ENCODE measurements at places on chromosomes 11 and 22.

- peak; percentile 29 for DNase-seq
These were observed 72.5 kb downstream of the MICAL2 start for GRCh38 chr11:12182676-12183541.

DNA sequence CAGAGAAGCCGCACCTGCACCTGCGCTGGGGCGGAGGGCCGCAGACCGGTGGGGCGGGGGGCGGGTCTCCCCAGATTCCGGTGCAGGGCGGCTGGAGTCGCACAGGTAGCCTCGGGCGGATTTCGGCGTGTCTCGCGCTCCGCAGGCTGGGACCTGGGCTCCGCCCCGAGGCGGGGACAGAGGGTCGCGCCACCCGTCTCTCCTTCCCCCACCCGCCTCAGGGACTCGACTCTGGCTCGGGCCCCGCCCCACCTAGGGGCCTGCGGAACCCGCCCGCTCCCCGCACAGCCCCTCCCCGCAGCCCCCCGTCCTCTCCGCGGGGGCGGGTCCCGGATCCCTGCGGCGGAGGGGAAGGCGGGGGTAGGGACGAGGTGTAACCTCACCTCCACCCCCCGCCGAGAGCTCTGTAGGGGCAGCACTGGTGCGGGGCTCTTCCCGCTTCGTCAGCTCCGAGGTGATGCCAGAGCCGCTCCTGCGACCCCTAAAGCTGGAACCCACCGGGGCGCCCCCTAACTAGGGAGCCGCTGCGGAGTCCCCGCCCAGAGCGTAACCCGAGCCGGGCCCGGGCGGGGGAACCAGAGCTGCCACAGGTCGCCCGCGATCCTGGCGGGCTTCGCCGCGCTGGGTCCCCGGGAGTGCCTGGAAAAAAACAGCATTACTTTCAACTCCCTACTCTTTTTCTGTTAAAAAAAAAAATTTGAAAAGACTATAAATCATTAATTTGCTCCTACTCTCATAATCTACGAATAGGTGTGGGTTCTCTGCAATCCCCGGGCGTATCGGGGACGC, at the start of gene SLC29A2:
TSS of gene SLC29A2 (minus strand) at position 134 of the 789 bp plus-strand sequence. CDS start 169 bp downstream, outside the sequence.
- DNase-seq: peak; percentile 64

DNA sequence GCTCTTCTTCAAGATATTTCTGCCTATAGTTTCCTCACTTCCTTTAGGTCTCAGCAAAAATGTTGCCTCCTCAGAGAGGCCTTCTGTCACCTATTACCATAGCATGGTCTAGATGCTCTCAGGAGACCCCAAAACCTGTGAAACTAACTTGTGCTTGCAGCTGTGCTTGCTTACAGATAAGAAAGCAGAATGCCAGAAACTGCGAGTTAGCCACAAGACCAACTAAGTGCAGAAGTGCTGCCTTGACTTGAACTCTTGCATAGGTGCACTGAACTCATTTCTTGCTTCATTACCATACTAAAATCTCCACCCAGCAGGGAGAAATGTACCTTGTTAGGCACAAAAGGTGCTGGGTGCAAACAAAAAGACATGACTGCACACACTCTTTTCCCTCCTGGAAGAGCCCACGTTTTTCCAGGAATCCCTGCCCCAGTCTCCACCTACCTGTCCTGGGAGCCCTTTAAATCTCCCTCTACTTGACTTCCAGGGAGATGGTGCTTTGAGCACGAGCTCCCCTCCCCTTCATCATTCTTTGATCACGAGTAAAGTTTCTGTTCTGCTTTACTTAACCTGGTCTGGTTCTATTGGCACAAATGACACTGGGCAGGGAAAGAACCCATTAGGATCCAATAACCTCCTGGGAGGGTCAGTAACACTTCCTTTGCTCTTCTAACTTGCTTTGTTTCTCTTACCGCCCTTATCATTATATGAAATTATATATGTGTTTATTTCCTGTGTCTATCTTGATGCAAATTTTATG, 137.7 kb upstream of the DDI1 start:
- no peak for DNase-seq

DNA sequence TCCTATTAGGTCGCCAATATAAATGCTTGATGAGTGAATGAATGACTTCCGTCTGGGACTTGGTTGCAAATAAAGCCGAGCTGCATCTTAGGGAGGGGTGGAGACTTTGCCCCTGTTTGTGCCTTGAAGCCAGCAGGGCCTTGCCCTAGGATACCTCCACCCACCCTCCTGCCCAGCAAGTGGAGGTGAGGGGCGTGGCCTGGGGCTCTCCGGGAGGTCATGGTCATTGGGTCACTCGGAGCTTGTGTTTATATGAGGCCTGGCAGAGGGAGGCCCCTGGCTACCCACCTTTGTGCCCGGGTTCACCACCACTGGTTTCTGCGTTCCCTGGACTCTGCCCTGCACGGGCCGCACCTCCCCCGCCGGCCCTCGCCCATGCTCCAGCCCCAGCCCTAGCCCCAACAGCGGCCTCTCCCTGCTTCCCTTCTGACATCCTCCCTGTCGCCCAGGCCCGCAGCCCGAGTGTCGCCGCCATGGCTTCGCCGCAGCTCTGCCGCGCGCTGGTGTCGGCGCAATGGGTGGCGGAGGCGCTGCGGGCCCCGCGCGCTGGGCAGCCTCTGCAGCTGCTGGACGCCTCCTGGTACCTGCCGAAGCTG, 4.3 kb downstream of the MPST start:
- no peak for DNase-seq

DNA sequence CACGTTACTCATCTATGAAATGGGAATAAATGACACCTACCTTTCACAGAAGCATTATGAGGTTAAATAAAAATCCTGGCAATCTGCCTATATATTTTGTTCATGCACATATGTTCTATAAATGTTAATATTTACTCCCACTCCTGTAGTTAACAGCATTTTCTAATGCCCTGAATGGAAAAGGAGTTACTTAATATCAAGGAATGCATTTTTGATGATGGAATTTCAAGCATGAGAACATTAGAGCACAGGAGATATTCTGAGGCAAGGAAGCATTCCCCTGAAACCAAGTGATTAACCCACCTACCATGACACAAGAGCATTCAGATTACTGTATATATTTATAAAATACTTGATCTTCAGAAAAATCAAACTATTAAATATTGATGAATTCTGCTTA, 102.1 kb downstream of the ARHGAP32 start:
- no peak for DNase-seq

DNA sequence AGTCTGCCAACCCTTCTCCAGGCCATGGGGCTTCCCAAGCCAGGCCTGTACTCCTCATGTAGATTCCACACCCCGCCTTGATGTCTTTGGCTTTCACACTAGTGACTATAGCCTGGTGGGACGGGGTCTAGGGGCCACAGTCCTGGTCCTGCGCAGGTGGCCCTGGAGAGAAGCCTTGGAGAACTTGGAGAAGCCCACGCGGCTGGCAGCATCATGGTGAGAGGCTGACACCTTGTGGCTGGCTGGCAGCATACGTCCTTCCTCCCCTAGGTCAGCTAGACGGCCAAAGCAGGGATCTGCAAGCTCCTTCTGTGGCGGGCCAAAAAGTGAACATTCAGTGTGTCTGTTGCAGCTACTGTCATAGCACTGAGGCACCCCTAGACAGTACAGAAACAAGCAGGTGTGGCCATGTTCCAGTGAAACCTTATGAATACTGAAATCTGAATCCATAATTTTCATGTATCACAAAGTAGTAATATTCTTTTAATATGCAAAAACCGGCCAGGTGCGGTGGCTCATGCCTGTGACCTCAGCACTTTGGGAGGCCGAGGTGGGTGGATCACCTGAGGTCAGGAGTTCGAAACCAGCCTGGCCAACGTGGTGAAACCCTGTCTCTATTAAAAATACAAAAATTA, 42.0 kb downstream of the FAM83F start:
- DNase-seq: peak; percentile 74

DNA sequence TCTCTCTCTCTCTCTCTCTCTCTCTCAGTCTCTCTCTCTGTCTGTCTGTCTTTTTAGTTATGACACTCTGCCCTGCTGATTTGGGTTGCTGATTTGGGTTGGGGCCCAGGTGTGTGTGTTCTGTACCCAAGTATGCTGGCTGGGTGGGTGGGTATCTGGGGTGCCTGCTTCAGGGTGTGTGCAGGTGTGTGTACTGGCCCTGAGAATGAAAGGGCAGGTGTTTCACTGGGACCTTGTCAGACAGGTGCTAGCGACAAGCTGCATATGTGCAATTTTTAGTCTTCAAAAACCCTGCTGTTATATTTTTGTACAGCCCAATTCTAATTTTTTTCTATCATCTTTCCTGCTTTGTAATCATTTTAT, 943 bp downstream of the CSF2RB start:
- no peak for DNase-seq

GRCh38 chr11:95625164-95625900, 164.2 kb downstream of the FAM76B start:
- peak; percentile 24 for DNase-seq

- DNase-seq: no peak
These were observed at the start of gene RASD2 for GRCh38 chr22:35540595-35541253. TSS of gene RASD2 (plus strand) at chr22:35540831. CDS start at chr22:35546810, 5,979 bp downstream.

GRCh38 chr11:13535819-13536218, 40.0 kb upstream of the PTH start:
- no peak for DNase-seq

GRCh38 chr11:109735128-109735527, 313.1 kb downstream of the C11orf87 start:
- DNase-seq: no peak

DNA sequence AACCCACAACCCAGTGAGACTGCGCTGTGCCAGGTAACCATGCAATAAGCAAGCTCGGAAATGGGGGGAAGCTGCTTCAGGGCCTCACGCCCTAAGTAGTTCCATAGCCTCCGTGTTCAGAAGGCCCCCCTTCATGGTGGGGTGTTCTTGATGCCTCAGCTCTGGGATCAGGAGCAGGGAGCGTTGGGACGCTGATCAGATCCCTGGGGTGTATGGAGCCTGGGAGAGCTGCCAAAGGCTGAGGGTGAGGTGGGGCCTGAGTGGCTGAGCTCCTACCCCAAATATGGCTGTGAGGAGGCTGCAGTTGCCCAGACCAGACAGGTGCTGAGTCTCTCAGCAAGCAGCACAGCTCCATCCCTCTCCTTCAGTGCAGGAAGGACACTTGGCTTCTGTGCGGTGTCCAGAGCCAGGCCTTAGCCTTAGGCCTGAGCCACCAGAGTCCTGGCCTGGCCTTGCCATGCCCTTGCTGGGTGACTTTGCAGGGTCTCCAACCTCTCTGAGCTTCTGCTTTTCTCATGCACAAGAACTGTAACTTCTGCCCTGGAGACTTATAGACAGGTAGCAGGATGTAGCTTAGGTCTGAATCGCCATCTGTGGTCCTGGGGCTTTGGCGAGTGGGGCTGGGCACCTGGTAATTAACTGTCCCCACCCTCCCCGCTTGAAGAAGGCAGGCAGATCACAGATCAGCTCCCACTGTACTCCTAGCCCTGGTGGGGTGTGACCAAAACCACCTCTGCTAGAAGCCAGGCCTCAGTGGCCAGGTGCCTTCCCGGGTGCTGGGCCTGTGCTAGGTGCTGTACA, 5.3 kb downstream of the MMP11 start:
- DNase-seq: peak; percentile 54

DNA sequence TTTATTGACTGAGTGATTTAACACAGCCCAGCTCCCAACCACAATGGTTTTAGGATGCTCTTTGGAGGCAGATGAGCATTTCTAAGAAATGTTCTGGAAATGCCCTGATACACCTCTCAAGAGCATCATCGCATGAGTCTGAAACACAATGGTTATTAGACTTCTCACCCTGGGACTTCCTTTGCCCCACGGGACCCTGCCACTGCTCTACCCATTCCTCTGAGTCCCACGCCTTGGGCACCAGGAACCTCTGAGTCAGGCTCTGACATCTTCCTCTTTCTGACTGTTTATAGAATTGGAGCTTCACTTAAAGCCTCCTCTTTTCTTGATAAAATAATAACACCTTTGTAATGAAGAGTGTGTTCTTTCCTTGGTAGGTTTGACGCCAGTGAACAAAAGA, 85.6 kb upstream of the PARVA start:
- no peak for DNase-seq

- no peak for DNase-seq
These were observed 31.7 kb upstream of the DRD2 start for GRCh38 chr11:113506893-113507292.

- DNase-seq: peak; percentile 35
These were observed 14.2 kb upstream of the VSIG10L2 start for GRCh38 chr11:125931668-125932067.
